Fibroblast of skin of back (primary cell): ENCODE measurements at places on chromosomes 13 and 19.
A peak's percentile ranks its signal among the peaks of the same experiment; 100 is the strongest.

GRCh38 chr13:35342440-35342839, 134.0 kb downstream of the MAB21L1 start:
- no peak for DNase-seq

GRCh38 chr13:26847281-26847680, 86.7 kb upstream of the GPR12 start:
- DNase-seq = no peak

GRCh38 chr13:32446220-32446619, 18.3 kb upstream of the N4BP2L1 start:
- no peak for DNase-seq

- peak; percentile 88 for DNase-seq
Observed at GRCh38 chr13:110306960-110307766, at the start of the genes COL4A1 and COL4A2. TSS of gene COL4A1 (minus strand) at chr13:110307157. CDS start at chr13:110307027, 130 bp downstream. TSS of gene COL4A2 (plus strand) at chr13:110307284. CDS start at chr13:110307904, 620 bp downstream.
